PC-9 (cell line): ENCODE measurements at places on chromosomes 7 and 10.

GRCh38 chr7:32039000-32039756 is 31.0 kb downstream of the PDE1C start:
- DNase-seq, result peak; percentile 19

DNA sequence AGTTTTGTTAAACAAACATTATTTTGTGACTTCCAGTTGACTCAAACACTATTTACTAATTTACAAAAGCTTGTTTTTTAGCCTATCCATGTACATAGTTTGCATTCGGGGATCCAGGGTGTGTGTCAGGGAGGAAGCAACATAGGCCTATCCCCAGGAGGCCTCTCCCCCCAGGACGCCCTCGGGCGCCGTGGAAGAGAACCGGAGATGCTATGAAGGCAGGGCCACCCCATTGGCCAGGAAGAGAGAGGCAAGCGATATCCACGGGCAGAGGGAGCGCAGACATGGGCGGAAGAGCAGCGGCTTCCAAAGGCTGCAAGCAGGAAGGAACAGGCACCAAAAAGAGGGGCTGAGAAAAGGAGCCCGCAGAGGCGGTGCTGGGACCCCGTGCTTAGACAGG is 38.3 kb upstream of the EGFR start:
- no peak for DNase-seq

GRCh38 chr7:5514440-5515035 is 90.9 kb upstream of the TNRC18 start:
- peak; percentile 81 for DNase-seq

GRCh38 chr10:44397476-44398225 is 12.8 kb upstream of the CXCL12 start:
- DNase-seq, result no peak

DNA sequence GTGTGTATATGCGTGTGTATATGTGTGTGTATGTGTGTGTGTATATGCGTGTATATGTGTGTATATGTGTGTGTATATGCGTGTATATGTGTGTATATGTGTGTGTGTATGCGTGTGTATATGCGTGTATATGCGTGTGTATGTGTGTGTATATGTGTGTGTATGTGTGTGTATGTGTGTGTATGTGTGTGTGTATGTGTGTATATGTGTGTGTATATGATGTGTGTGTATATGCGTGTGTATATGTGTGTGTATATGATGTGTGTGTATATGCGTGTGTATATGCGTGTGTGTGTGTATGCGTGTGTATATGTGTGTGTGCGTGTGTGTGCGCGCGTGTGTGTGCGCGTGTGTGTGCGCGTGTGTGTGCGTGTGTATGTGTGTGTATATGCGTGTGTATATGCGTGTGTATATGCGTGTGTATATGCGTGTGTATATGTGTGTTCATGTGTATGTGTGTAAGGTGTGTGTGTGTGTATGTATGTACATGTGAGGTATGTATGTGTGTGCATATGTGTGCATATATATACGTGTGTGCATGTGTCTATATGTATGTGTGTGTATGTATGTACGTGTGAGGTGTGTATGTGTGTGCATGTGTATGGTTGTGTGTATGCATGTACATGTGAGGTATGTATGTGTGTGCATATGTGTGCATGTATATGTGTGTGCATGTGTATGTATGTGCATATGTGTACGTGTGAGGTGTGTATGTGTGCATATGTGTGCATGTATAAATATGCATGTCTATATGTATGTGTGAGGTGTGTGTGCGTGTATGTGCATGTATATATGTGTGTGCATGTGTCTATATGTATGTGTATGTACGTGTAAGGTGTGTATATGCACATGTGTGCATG is 6.0 kb downstream of the UCN3 start:
- no peak for DNase-seq

GRCh38 chr7:29968683-29969395 is 20.8 kb downstream of the SCRN1 start:
- DNase-seq, result no peak

- DNase-seq, result no peak
Observed at GRCh38 chr10:4199196-4199595, 414.2 kb upstream of the KLF6 start.

GRCh38 chr7:1555046-1555812 is 776 bp downstream of the TMEM184A start:
- DNase-seq, result peak; percentile 96

DNA sequence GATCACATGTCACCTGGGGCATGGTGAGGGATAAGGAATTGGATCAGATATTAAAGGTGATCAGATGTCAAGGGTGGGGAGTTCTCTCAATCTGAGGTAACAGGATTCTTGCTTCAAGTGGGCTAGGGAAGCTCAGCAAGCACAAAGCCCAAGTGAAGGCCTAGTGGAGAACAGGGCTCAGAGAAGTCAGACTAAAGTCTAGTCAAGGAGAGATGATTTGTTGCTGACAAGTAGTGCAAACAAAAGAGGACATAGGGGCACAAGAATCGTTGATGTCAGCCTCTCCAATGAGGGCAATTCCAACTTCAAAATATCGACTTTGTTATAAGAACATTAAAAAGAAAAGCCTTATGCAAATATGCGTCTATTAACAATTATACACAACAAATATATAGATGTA is 852.8 kb upstream of the CELF2 start:
- DNase-seq, result no peak

DNA sequence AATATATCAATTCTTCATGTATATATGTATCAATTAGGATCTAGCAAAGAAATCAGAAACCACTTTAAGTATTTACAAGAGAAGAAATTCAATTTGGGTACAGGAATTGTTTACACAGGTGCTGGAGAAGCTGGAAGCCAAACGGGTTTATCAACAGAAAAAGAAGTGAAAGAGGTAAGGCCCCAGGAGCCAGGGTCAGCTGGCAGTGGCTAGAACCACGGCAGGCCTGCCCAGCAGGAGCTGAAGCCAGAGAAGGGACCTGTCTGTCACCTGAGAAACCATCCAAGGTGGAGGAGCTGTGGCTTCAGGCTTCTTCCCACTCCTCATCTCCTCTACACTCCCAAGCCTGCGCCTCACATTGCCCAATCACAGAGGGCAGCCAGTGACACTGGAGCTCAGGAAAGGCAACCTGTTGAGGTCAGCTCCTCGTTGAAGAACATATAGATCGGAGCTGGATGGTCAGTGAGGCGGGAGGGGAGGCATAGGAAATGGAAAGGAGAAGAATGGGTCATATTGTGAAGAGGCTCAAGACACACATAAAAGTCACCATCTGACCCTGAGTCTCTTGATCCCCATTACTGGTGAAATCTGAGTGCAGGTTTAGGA is 182.6 kb downstream of the REEP3 start:
- peak; percentile 64 for DNase-seq

GRCh38 chr10:22258471-22258870 is 40.7 kb upstream of the EBLN1 start:
- no peak for DNase-seq

GRCh38 chr7:24982917-24983316 is 2.9 kb upstream of the OSBPL3 start:
- DNase-seq, result peak; percentile 8

- peak; percentile 49 for DNase-seq
Observed at GRCh38 chr7:105268511-105269392, 120.0 kb downstream of the SRPK2 start.

DNA sequence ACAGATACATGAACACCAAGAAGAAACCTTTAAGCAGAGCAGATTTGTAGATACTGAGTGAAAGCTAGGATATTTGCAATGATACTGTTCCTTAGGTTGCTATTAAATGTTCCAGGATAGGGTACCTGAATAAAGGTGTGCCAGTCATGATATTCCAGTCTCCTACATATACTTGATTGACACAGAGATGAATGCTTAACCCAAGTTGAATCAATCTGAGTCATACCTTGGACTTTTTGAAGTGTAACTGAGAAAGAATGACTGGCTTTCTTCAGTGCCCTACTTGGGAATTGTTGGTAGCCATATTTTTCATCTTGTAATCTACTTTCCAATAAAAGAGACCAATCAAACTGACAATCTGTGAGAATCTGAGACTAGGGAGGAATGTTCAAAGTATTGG is 805.7 kb upstream of the GHITM start:
- DNase-seq, result no peak

DNA sequence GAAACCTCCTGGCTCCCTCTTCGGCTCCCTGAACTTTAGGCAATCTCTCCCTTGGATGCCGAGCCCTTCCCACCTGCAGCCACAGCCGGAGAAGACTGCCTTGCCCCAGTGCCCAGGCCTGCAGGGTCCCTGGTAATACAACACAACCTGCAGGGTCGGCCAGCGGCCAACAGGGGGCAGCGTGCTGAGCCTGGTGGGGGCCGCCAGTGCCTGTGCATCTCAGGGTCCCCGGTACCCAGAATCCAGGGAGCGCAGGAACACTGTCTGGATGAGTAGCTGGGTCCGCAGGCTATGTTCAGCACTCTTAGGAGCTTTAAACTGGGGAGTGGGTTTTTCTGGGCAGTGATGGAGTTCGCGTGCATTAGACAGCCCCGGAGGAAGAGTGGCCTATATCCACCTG is 17.5 kb upstream of the C10orf71 start:
- no peak for DNase-seq

DNA sequence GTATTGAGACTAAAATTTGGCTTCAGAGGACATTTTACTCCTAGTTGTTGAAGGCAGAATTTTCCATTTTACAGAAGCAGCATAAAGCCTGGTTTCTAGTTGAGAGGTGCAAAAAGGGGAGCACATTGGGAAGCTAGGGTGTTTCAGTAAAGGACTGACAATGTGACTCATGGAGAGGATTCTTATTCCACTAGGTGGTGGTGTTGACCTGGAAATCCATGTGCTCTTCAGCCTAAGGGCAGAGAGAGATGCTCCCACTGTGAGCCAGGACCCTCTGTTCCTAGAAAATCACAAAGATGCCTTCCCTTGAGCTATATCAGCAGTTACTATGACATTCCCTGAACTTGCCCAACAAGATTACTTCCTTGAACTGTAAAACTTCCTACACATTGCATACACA is 687.8 kb downstream of the IPMK start:
- DNase-seq, result no peak

DNA sequence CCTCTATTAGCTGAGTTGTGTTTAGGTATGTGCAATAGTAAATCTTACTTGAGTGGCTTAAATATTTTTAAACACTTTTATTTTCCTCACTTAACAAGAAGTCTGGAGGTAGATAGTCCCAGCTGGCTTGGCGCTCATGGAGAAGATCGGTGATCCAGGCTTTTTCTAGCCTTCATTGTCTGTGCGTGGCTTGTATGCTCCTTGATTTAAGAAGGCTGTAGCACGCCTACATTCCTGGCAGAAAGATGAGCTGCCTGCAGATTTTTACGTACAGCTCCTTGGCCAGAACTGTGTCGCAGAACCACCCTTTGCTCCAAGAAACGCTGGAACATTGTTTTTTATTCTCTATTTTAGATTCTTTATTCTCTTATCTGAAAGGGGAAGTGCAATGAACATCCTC is 284.1 kb downstream of the KIF20B start:
- no peak for DNase-seq

DNA sequence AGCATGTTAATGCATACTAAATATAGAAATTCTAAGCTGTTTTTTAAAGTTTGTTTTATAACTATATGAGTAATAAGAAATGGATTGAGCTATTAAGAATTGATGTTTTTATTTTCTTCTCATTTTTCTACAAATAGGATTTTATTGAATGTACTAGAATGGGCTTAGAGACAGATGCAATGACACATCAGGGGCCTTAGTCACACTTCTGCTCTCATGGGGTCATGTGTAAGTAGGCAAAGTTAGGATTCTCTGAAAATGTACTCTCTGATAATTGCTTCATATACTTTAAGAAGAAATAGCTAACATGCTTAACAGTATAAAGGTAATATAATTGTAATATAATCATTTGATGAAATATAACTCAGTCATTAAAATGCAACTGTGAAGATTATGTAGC is 154.6 kb downstream of the ZNF438 start:
- DNase-seq, result no peak

DNA sequence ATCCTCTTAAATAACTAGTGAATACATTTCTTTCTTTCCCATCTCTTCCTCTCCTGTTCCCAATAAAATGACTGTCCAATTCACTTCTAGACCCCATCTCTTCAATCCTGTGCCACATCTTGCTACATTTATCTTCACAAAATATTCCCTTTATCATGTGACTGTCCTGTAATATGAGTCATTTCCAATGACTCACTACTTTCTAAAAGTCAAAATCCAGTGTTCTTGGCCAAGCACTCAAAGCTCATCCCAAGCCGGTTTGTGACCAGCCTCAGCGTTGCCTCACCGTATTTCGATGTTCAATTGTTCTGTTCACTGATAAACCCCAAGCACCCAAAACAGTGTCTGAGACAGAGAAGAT is 104.7 kb downstream of the PARD3 start:
- DNase-seq, result peak; percentile 44

- no peak for DNase-seq
Observed at GRCh38 chr10:5890452-5890915, 441 bp downstream of the FBH1 start.

DNA sequence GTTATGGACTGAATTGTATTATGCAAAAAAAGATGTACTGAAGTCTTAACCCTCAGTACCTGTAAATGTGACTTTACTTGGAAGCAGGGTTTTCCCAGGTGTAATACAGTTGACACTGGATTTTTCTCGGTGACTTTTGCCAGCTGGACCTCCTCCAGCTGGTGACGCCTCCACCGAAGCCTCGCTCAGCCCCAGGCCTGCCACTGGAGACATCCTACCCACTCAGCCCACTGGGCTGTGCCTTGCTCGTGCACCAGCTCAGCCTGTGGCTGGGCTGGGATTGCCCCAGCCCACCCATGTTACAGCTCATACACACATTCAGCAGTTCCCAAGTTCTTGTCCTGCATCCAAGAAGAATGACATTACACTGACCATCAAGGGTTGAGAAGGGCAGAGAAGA is 42.4 kb upstream of the GPR22 start:
- DNase-seq, result no peak

DNA sequence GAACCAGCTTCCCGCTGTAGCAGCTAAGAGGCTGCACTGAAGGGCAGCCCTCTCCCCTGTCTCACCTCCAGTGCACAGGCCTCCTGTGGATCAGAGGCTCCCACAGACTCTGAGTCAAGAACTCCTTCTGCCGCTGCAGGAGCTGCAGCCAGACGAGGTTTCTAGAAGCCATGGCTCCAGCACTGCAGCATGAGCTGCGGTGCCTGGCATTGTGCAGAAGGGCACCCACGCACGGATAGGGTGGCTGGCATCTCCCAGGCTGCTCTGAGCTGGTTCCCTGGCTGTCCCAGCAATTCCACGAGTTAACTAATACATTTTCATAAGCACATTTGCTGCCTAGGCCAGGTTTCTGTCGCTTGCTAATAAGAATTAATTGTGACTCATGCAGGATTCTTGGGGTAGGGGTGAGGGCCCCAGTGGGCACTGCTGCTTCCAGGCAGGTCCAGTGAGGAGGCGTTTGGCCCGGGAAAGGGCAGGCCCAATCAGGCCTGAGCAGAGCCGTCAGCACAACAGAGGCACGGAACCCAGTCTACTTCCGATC is 594.2 kb downstream of the DNAJB6 start:
- DNase-seq, result no peak

GRCh38 chr7:83150310-83150709 is 12.4 kb downstream of the PCLO start:
- DNase-seq, result no peak
